Activated CD4-positive, alpha-beta T cell treated with anti-CD3 and anti-CD28 coated beads, Interleukin-2, amount 50 U/mL, for 1 hour (primary cell): ENCODE measurements at places on chromosomes 4 and X.

GRCh38 chr4:17194586-17194985 is 296.1 kb upstream of the LDB2 start:
- DNase-seq, result no peak

- DNase-seq, result no peak
These were observed 35.9 kb downstream of the SYTL4 start for GRCh38 chrX:100695991-100696390.

DNA sequence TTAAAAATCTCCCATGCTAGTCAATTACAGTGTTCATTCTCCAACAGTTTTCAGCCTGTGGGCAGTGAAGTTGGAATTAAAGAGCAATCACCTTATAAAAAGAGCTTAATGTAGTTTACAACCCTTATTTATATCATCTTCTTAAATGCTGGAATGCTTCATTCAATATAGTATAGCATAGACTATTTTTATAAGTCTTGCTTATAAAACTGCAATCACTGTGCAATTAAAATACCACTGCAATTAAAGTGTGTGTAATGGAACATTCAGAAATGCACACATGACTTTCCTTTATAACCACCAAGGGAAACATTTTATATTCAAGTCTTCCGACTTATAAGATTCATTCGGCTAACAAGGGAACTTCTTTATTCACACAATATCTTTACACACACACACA is 16.4 kb upstream of the DCAF8L1 start:
- no peak for DNase-seq

GRCh38 chr4:68342134-68342533 is 7.8 kb downstream of the YTHDC1 start:
- DNase-seq, result no peak

DNA sequence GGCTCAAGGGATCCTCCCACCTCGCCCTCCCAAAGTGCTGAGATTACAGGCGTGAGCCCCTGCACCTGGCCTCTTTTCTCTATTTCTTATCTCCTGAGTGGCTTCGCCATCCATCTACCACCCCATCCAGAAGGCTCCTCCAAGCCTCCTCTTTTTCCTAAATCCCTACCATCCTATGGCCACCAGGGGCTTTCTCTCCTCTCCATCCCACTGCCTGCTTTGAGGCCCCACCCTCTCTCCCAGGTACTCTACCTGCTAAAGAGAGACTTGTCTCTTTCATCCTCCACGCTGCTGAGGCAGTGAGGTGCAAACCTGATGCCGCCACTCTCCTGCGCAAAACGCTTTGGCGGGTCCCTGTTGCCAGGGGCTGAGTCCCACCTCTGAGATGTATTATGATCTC is 7.0 kb downstream of the RS1 start:
- no peak for DNase-seq
